ENCODE measurements at places on chromosomes 1 and 21.

- DNase-seq, result no peak
Observed at GRCh38 chr1:42784946-42785693, at the start of gene TMEM269. Gene TMEM269, plus strand, starts transcription at chr1:42784991. Its CDS starts 4,903 bp downstream, at chr1:42789894.

GRCh38 chr21:41777951-41778815 lies 11.3 kb upstream of the RIPK4 start:
- no peak for DNase-seq

- no peak for DNase-seq
Observed at GRCh38 chr21:43866659-43867331, 1.8 kb downstream of the AGPAT3 start.

DNA sequence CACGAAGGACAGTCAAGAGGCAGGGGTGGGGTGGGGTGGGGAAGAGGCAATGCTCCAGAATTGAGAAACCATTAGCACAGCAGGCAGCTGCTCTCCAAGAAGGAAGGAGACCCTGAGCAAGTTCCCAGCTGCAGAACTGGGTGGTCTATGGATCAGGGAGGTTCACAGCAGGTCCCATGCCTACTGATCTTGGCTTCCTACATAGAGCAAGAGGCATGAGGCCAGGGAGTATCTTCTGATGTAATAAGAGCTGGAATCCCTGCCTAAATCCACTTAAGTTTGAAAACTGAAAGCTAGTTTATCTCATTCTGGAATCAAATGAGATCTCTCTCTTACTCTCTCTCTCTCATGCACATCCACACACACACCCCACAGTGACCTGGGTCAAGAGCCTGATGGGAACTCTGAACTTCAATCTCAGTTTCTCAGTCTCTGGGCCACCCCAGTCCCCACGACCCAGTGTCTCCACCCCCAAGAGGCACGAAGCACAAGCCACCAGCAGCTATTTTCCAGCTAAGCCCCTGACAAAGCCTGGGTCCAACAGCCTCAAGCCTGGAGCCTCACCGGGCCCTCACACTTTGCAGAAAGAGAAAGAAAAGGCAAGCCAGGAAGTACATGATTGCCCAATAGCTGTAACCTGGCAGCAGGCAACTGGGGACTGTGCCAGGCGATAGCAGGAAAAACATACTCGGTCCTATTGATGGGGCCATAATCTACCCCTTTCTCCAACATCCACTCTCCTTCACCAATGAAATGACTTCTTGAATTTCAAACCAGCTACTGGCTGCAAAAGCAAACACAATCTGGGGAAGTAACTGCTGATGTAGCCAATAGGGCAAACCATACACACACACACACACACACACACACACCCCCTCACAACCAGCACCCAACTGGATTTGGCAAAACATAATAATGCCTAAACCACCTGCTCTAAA lies 2.2 kb downstream of the NUAK2 start:
- DNase-seq, result no peak

- no peak for DNase-seq
Observed at GRCh38 chr1:25619101-25619890, 2.7 kb downstream of the MAN1C1 start.

DNA sequence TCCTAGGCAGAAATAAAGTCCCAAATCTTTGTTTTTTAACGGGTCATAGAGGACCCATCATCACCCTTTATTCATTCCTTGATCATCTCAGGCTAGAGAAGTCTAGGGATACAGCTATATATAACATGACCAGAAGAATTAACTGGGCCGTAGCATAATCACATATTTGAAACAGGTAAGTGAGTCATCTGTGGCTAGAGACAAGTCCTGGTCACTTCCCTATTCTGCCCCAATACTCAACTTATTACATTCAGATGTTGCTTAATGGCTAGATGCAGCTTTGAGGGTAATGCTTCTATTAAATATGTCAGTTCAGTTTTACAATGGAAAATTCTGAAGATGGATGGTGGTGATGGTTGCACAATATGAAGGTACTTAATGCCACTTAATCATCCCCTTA lies 47.0 kb downstream of the EXO1 start:
- no peak for DNase-seq

DNA sequence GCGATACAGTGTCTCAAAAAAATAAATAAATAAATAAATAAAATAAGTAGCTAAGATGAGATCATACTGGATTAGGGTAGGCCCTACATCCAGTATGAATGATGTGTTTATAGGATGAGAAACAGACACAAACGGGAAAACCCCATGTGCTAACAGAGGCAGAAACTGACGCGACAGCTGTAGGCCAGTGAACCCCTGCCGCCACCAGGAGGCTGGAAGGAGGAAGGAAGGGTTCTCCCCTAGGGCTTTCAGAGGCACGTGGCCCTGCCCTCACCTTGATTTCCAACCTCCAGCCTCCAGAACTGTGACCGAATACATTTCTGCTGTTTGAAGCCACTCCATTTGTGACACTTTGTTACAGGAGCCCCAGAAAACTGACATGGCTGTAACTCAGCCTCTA lies 38.5 kb downstream of the CHD5 start:
- no peak for DNase-seq

GRCh38 chr1:41152622-41153044 lies 89.5 kb downstream of the SCMH1 start:
- DNase-seq, result no peak

GRCh38 chr1:198904321-198904720 lies 265.5 kb downstream of the PTPRC start:
- DNase-seq, result no peak

GRCh38 chr1:95133687-95134086 lies 16.5 kb downstream of the TLCD4 start:
- DNase-seq, result no peak

DNA sequence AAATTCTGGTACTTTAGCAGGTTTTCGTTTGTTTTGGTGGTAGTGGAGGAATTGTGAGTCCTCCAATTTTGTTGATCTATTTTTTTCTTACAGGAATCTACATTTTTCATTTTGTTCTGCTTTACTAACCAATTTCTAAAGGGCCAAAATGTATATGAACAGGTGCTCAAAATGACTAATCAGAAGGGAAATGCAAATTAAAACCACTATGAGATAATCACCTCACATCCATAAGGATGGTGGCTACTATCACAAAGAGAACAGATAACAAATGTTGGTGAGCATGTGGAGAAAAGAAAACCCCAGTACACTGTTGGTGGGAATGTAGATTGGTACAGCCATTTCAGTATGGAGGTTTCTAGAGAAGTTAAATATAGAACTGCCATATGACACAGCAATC lies 134.2 kb downstream of the LMO4 start:
- no peak for DNase-seq

DNA sequence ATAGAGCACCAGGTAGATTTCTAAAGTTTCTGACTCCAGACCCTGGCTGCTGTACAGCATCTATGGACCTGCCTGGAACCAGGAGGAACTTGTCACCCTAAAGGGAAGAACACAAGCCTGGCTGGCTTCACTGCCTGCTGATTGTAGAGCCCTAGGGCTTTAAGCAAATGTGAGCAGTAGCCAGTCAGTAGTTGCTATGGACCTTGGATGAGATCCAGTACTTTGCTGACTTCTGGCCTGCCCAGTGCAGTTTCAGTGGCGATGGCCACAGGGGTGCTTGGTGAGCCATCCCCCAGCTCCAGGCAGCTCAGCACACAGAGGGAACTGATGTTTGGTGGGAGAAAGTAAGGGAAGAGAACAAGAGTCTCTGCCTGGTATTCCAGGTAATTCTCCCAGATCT lies 68.4 kb downstream of the ATP6V1G3 start:
- DNase-seq, result no peak

GRCh38 chr1:89347296-89347695 lies 16.6 kb upstream of the GBP6 start:
- DNase-seq, result no peak

DNA sequence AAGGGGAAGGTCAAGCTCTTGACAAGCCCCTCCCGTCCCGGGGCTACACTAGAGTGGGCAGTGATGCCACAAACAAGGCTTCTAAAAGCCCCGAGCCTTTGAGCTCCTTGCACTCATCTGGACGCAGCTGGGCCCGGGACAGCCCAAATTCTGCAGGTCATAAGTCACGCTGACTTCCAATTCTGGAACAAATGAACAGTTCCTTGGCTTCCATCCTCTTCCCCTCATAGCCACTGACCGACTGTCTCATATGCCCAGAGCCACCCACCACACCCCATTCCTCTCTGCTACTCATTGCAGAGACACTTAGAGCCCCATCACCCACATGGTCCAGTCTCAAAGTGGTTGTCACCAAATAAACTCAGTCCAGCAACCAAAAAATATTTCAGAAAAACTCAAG lies 32.8 kb upstream of the PRELP start:
- DNase-seq, result no peak

- DNase-seq, result no peak
Observed at GRCh38 chr1:232178191-232178590, 451.7 kb downstream of the SIPA1L2 start.

- DNase-seq, result no peak
Observed at GRCh38 chr1:19372136-19372514, 60.0 kb downstream of the SLC66A1 start.
